ENCODE measurements at places on chromosomes 1 and 21.

DNA sequence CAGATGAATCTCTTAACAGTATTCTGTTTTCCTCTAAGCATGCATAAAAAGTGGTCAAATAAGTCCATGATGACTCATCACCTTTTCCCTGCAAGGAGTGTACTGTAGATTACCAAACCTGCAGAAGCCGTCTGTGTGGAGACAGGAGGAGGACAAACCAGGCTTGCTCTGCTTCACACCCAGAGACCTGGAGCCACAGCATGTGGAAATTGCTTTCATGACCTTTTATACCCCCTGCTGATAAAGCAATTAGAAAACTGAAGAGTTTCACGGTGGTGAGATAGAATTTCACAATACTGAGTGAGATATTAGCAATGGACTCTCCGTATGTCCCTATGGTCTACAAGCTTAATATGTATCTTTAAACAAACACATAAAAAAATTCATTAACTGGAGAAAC, 9.4 kb downstream of the CORT start:
- no peak for DNase-seq

GRCh38 chr21:27275294-27275927, 308.5 kb upstream of the ADAMTS5 start:
- peak; percentile 36 for DNase-seq

GRCh38 chr1:58848818-58849411, 65.1 kb upstream of the JUN start:
- DNase-seq = no peak

GRCh38 chr1:2046174-2046917, 3.9 kb upstream of the PRKCZ start:
- no peak for DNase-seq

GRCh38 chr1:119537966-119538365, 31.0 kb downstream of the HSD3B1 start:
- no peak for DNase-seq

DNA sequence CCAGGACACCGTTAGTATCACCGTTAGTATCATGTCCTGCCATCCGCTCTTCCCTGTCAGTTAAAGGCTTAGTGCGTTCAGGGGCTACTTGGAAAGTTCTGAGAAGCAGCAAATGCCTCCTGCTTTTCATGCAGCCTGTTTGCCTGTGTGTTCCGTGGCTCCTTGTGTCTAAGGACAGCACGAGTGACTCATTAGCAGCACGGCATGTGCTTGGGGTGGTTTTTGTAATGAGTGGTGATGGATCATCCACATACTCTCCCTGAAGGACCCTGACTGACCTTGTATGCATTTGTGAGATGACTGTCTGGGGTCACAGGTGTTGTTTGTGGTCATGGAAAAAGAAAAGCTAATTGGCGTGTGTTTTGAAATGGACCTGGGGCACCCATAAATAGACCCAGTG, 221.9 kb downstream of the PBX1 start:
- no peak for DNase-seq

All from putamen (tissue), 1 donor.